Activated naive CD8-positive, alpha-beta T cell treated with anti-CD3 and anti-CD28 coated beads, Interleukin-2, amount 10 ng/mL, durations not matched to agents 7 days and 5 days (primary cell): ENCODE measurements at places on chromosomes 2 and 18.

DNA sequence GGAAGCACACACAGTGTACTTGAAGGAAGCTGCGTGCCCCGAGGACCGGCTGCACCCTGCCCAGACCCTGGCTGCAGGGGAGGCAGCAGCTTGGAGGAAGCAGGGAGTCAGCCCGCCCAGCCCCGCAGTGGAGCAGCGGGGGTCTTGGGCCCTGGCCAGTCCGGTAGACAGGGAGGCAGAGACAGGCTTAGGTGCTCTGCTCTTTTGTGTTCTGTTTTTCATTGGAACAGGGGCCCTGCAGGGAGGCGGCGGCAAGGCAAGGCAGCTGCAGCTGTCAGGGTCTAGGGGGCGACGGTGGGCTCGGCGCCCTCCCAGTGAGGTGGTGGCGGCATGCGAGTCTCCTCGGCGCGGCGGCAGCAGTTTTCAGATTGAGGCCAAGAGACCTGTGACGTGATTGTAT lies 53.3 kb upstream of the TFCP2L1 start:
- no peak for DNase-seq

DNA sequence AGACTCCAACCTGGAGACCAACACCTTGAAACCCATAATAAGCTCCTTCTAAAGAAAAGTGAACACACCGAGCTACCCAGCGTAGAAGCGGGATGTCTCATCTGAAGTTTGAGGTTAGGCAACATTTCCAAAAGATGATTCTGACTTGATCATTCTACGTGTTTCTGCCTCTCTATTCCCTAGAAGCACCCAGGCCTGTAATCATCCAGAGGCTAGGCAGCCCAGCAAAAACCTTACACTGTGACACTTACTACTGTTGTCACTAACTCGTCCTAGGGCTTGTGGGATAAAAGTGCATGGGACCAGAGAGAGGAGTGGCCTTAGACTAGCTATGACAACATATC lies 1.4 kb downstream of the ZBTB14 start:
- no peak for DNase-seq

DNA sequence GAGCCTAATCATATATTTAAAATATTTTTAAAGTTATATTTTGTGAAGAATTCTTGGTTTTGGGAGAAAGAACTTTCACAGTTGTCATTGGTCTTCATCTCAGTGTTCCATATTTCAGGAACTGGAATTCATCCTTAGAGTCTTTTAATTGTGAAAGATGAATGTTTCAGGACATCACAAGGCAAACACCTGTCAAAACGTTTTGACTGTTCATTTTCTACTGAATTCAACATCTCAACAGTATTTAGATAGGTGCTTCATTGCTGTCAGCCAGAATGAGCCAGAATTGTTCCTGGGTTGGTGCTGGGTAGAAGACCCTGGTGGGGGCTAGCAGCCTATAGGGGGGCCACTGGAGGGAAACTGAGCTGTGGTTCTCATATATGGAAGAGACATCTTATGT lies 255.1 kb upstream of the CXCR4 start:
- DNase-seq = no peak

DNA sequence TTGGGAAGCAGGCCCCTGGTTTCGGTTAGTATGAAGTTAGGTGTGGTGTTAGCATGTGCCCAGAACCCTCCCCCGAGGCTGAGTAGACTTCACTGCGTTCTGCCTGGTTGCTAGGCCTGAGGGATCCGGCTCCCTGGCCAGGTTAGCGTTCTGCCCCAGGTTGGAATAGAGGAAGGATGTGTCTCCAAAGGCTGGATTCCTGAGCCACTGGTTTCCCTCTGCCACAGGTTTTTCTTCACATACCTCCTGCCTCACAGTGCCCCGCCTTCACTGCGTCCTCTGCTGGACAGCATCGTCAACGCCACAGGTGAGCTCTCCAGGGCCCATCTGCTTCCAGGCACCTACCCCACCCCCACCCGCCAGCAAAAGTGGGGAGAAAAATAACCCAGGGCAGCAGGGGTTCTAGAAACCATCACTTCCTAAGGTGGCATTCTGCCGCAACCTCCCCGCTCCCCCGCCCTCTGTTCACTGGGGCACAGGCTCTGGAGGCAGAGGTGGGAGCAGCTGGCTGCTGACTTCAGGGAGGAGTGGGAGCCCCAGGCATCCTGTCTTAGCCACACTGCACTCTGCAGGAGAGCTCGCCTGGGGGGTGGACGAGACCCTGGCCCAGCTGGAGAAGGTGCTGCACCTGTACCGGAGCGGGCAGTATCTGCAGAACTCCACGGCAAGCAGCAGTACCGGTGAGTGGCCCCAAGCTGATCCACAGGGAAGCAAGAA lies 7.1 kb downstream of the PKDCC start:
- no peak for DNase-seq

DNA sequence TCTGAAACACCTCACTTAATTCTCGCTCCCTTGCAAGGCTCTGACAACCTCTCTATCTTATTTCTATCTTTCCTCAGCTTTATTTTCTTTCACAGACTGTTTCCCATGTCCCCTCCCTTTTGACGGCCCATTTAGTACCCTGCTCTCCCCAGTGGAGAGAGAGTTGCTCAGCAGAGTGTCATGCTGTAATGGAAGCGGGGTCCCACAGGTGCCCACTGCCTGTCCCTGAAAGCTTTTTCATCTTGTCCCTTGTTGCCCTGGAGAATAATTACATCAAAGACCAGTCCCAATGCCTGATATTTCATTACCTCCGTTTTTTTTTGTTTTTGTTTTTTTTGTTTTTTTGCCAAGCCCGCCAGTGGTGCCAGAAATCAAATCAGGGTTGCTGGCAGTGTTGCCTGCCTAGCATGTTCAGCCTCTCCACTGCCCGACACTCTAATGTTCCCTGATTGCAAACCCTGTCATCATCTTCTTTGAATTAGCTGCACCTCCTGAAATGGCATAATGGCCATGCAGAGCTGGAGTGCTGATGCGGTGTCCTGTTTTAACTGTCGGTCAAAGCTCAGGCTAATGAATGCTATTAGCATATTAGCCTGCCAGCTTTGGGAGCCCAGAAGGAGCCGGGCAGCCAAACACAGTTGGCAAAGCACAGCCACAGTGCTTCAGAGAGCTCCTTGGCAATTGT lies 71.2 kb upstream of the CAVIN2 start:
- DNase-seq = no peak

DNA sequence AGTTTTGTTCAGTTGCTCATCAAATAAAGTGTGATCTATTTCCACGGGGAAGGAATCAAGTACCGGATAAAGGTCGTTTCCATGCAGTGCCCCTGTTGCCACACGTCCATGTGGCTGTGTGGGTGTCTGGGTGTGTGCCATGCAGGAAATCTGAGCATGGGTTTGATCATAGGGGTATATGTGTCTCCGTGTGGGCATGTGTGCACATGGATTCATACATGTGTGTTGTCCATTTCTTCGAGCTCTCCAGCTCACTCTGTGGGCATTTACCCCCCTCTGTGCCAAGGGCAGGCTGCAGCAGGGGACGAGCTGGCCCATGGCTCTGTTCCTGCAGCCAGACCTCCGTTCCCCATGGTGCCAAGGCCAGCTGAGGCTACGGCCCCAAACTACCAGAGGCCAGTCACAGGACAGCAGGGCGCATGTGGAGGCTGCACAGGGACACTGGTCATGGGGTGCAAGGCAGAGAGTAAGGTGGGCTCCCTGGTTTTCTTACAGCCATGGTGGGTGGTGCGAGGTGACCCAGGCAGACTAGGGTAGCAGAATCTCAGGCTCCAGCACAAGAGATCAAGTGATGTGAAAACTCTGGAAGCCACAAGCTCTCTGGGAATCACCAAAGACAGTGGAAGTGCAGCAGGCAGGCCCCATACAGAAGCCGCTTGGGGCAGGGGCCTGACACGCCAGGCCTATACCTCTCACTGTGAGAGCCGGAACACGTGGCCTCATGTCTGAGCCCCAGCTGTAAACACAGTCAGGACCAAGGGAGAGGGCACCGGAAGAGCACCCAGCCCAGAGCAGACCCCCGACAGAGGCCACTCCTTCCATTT lies 66.4 kb upstream of the RAB6C start:
- no peak for DNase-seq

- no peak for DNase-seq
Measured at GRCh38 chr2:199784512-199784911, 66.5 kb downstream of the FTCDNL1 start.

GRCh38 chr2:170291474-170291873 lies 113.5 kb downstream of the MYO3B start:
- no peak for DNase-seq

- DNase-seq = no peak
Measured at GRCh38 chr18:25787276-25787675, 303.1 kb downstream of the SS18 start.

DNA sequence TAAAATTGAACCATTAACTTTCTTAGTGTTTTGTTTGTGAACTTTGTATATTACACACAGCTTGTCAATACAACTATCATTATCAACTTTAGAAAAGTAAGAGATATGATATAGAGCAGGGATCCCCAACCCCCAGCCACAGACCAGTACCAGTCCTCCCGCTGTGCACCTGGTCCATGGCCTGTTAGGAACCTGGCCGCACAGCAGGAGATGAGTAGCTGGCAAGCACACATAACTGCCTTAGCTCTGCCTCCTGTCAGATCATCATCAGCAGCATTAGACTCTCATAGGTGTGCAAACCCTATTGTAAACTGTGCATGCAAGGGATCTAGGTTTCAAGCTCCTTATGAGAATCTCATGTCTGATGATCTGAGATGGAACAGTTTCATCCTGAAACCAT lies 491.0 kb upstream of the NXPH2 start:
- DNase-seq = no peak

- DNase-seq = no peak
Measured at GRCh38 chr2:158191076-158191895, 89.6 kb downstream of the UPP2 start.

DNA sequence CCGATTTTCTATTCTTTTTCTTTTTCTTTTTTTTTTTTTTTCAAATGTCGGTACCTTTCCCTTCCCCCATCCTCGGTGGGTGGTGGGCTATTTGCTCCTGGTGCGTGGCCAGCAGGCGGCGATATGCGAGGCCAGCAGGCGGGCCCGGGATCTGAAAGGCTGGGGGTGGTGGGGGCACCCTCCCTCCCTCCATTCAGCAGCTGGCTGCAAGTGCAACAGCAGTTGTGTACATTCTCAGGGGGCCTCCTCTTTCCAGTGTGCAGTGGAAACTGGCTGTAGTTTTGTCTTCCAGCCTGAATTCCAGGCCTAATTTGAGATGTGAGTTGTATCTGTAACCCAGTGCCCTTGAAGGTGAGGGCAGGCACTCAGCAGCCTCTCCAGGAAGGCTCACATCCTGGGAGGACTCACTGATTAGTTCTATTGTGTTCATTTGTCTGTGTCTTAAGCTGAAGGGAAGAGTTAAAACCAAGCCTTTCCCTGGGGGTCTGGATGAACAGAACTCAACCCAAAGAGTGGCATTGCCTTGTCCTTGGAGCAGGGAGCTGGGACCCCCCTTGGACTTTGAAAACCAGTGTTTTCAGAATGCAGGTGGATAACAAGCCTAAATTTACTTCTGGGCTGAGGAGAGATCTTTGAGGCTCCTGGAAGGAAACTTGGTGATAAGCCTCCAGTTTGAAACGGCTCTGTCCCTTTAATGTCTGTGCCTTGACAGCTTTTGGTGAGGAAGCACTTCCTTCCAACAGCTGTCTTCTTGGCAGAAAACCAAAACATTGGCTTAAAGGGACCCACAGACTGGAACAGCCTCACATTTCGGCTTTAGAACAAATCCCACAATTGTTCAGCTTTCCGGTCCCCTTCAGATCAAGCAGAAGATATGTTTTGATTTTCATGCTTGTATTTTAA lies 3.3 kb downstream of the MYCN start:
- no peak for DNase-seq

DNA sequence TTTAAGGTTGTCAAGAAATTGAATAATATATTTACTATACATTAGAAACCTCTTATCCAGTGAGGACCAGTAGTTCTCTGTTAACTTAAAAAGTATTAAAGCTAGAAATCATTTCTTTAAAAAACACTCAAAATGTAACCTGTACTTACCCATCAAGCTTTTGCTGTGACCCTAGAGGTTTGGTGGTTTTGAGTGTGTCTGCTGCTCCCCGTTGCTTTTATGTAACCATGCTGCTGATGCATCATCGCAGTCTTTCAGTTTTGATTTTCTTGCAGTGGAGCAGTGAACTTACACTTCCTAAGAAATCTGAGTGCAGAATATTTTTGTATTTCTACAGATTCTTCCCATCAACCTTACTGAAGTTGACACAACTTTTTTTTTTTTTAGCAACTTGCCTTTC lies 34.2 kb downstream of the MRPS9 start:
- no peak for DNase-seq

- DNase-seq = no peak
Measured at GRCh38 chr2:68627615-68628014, 15.8 kb upstream of the PROKR1 start.

DNA sequence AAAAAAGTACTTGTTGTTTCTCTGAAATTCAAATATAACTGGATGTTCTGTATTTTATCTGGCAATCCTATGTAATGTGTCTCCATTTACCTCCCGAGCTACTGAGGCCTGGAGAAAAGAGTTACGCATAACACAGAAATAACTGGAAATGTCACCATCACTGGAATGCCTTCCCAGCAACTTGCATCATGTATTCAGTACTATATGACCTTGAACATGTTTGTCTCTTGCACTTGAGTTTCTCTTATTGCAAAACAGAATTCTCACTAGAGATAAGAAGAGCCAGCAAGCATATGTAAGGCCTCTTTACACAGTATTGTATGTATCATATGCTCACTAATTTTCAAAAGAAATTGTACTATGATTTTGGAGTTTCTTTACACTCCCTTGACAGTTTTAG lies 99.6 kb upstream of the CTAGE1 start:
- no peak for DNase-seq

DNA sequence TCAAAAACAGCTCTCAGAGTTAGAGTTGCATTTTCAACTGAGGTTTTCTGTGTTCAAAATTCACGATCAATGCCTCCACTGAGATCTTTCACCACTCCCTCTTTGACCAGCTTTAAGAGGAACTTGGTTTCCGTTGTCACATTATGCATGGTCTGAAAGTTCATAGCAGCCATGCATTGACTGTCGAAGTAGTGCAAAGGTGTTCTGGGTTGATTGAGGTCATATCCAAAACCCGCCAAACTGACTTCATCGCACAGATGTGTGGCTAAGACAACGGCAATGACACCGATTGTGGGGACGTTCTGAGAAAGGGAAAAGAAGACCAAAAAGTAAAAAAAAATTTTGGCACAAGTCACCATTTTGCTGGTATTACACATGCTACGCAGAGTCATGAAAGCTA lies 48.7 kb downstream of the ST3GAL5 start:
- no peak for DNase-seq

DNA sequence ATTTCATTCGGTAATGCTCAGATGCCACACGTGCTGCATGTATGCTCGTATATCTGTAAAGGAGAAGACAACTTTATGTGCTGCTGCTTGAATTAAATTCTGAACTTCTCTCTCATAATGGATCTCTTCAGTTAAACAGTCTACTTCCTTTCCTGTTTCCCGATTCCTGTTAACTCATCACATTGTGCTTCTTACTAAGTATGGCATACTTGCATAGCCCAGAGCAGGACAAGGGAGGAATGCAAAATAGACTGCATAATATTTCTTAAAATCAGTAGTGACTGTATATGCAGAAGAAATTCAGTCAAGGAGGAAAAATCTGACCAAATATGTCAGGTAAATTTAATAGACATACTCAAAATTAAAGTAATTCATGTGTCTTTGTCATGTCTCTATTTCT lies 23.9 kb upstream of the LNPK start:
- DNase-seq = no peak
